ENCODE measurements at places on chromosomes 6 and 20.

GRCh38 chr6:41053041-41053440, at the start of gene APOBEC2:
Gene APOBEC2, plus strand, starts transcription at chr6:41053202. Its CDS starts 146 bp downstream, at chr6:41053348.
- DNase-seq, result no peak

DNA sequence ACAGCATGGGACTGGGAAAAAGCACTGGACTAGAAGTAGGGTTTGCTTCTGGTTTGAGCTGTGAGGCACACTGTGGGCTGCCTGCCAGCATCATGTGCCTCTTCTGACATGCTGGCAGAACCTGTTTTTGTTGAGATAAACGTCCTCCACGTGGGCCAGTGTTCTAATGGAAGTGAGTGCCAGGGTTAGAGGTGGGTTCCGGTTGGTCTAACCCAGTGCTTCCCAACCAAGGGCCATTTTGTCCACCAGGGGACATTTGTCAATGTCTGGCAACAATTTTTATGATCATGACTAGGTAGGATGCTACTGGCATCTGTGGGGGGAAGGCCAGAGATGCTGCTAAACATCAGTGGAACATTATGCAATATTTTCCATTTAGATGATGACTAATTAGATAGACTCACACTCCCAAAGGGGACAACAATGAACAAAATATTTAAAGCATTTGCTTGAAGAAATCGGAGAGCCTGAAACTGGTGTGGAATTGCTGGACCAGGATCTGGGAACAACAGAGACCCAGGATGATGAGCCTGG, 7.8 kb upstream of the APMAP start:
- DNase-seq, result no peak

GRCh38 chr20:10953437-10953836, 279.6 kb upstream of the JAG1 start:
- no peak for DNase-seq

DNA sequence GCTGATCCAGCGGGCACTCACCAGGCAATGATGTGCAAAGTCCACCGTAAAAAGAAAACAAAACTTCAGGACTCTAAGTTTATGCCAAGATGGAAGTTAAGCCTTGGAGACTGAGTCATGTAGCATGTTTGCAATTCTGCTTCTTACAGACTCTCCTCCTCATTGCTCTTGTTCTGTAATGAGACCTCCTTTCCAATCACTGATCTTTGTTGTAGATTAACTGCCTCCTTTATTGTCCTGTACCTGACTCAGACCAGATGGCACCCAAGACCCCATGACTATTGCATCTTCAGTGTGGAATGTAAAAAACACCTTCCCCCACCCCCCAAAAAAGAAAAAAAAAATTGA, 11.2 kb downstream of the NEU1 start:
- DNase-seq, result no peak
